Small intestine (tissue), 16 donors: ENCODE measurements at places on chromosomes 2 and 18. TPM values are rescaled to one million over a fixed set of nuclear protein-coding genes. Genes with fewer than 3 reads are reported as not detected.

GRCh38 chr2:10449486-10449831 is 1.3 kb upstream of the ODC1 start:
- peak overlapping the region; percentile 63 for H3K27ac ChIP-seq
- no peaks in the 10 kb centered on the region for H3K27me3 ChIP-seq
- H3K36me3 ChIP-seq: no peaks in the 10 kb centered on the region
- H3K4me1 ChIP-seq: peaks cover 42% of the 10 kb centered on the region

DNA sequence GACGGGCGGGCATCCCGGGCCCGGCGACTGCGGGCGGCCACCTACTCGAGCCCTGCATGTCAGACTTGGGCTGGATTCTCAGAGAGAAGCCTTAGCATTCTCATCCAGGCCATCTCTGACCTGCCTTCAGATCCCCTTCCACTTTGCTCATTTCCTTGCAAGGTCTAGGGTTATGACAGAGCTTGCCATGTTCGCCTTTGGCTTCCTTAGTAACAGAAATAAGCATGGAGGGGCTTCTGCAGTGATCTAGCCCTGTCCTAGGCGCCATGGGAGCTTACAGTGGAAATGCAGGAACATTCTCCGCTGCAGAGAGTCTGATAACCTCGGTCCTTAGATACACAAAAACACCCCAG is 632 bp upstream of the ACVR1 start:
- peak overlapping the region; percentile 86 for H3K27ac ChIP-seq
- DNase-seq: no peak
- peaks cover 20% of the 10 kb centered on the region for H3K4me1 ChIP-seq
- peak overlapping the region; percentile 57 for H3K4me3 ChIP-seq

GRCh38 chr2:10759151-10759714 is 37.8 kb downstream of the ATP6V1C2 start:
- no peak overlapping the region for H3K4me3 ChIP-seq
- H3K36me3 ChIP-seq: no peaks in the 10 kb centered on the region
- no peaks in the 10 kb centered on the region for H3K4me1 ChIP-seq
- no peaks in the 10 kb centered on the region for H3K27me3 ChIP-seq
- H3K27ac ChIP-seq: peak overlapping the region; percentile 38
- peak; percentile 61 for DNase-seq

DNA sequence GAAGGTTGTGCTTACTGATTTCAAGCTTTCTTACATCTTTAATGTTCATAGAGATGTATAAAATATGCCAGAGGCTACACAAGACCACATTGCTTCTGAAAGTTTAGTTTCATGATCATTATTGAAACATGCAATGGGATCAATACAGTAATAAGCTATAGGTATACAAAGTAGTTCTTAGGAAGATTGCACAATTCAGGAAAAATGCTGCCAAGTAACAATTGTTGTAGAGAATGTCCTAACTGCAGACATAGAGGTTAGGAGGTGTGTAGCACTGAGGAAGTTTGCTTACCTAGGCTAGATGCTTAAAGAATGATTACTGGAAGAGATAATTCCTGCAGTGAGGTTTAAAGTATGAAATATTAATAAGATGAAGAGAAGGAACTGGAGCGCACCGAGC is 259.5 kb upstream of the CYRIA start:
- no peak for DNase-seq
- no peaks in the 10 kb centered on the region for H3K27me3 ChIP-seq
- no peaks in the 10 kb centered on the region for H3K36me3 ChIP-seq
- H3K4me3 ChIP-seq: no peak overlapping the region
- no peak overlapping the region for H3K27ac ChIP-seq

RIT2 gene
- polyA plus RNA-seq: not detected

CFC1B gene
- polyA plus RNA-seq: not detected
